Left ventricle myocardium superior (tissue), 1 donor: ENCODE measurements at places on chromosomes 5 and 9.

GRCh38 chr5:3341446-3342240, 254.0 kb upstream of the IRX1 start:
- no peak for DNase-seq

- DNase-seq: no peak
These were observed 14.4 kb upstream of the AMACR start for GRCh38 chr5:34022121-34022705.

GRCh38 chr5:150134198-150134588, 21.5 kb downstream of the PDGFRB start:
- no peak for DNase-seq

GRCh38 chr9:32581512-32582143, 8.7 kb upstream of the NDUFB6 start:
- no peak for DNase-seq

- DNase-seq: no peak
These were observed 84.5 kb upstream of the NFIB start for GRCh38 chr9:14398473-14398872.

DNA sequence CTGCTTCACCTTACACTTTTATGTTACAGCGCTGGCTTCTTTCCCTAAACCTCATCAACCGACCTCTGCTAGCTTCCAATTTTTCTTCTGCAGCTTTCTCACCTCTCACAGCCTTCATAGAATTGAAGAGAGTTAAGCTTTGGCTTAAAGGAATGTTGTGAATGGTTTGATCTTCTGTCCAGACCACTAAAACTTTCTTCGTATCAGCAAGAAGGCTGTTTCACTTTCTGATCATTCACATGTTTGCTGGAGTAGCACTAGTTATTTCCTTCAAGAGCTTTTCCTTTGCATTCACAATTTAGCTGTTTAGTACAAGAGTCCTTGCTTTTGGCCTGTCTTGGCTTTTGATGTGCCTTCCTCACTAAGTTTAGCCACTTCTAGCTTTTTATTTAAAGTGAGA, 49.5 kb downstream of the NR3C1 start:
- no peak for DNase-seq

DNA sequence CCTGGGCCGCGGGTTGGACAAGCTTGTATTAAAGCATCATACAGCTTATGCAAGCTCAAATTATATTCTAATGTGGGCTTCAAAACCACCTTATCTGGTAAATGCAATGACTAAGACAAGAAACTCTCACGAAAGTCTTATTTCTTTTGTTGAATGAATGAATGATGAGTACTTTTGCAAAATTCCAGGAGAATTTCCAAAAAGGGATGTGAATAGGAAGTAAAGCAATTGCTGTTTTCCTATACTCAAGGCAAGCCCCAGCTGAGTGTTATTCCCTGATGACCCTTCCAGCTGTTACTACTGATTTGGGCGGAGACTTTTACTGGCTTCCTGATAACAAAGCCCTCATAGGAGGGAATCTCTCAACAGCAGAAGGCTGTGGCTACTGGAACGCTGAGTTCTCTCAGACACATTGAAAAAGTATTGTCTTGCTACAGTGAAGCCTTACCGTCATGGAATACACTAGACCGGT, 162.8 kb downstream of the SREK1 start:
- no peak for DNase-seq

GRCh38 chr5:153824909-153825308, 213.8 kb downstream of the FAM114A2 start:
- DNase-seq: no peak

GRCh38 chr9:113909421-113909820, 33.3 kb downstream of the ZNF618 start:
- no peak for DNase-seq

GRCh38 chr5:173053041-173053440, 3.1 kb upstream of the CREBRF start:
- no peak for DNase-seq

DNA sequence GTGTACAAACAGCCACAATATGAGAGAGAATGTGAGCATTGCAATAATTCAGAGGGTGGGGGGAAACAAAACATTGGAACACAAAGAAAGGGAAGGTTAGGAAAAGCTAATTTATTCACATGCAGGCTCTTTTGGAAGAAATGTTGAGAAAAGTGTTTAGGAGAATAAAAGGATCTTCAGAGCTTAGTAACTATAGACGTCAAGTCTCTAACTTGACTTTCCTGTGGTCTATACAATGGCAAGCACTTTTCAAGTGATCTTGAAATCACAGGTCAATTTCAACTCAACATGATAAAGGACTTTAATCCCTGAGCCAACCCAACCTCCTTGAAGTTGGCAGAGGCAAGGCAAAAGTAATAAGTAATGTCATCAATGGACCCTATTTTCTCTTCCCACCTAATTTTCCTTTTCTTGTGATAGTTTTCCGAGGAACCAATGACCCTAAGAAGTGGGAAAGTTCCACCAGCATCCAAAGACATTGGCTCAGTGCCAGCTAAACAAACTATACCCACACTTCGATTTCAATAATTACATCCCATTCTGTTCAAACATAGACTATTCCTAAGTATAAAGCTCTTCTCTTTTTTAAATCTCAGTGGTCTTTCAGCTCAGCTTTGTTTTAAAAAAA, 23.7 kb downstream of the RFK start:
- no peak for DNase-seq

GRCh38 chr9:37417252-37417803, 5.2 kb upstream of the GRHPR start:
- DNase-seq: no peak
